ENCODE measurements at places on chromosomes 3 and 15.

DNA sequence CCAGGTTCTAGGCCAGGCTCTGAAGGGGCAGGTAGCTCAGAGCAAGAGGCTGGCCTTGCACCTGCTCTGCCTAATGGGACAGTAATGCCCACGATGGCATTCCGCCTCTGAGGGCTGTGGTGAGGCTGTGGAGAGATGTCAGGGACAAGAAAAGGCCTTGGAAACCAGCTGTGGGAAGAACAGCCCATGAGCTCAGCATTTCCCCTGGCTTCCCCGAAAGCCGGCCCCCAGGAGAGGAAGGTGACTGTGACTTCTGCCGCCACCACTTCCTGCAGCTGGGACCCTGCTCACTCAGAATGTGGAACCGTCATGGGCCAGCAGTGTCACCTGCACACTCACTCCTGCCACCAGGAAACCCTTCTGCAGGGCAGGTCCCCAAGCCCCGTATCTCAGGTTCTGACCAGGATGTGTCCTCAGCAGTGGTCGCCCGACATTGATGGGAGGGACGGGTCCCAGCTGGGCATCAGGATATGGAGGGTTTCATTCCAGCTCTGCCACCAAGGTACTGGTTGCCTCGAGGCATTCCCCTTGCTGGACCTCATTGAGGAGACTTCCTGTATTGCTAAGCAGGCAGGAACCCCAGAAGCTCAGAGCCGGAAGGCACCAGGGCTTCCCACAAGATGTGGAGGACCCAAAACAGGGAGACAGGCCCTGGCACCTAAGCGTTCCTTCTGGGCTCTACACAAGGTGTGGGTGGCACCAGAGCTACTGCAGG is 30.7 kb downstream of the SEMA7A start:
- no peak for DNase-seq

- DNase-seq = no peak
Measured at GRCh38 chr3:54905261-54905888, 22.5 kb downstream of the LRTM1 start.

- no peak for DNase-seq
Measured at GRCh38 chr3:129606636-129607390, at the start of gene PLXND1. Gene PLXND1, minus strand, starts transcription at chr3:129606676. Its CDS starts 37 bp downstream, at chr3:129606639.

- DNase-seq = no peak
Measured at GRCh38 chr3:186108106-186108940, 566 bp downstream of the ETV5 start.

- DNase-seq = no peak
Measured at GRCh38 chr3:188007897-188008296, 146.1 kb upstream of the LPP start.

DNA sequence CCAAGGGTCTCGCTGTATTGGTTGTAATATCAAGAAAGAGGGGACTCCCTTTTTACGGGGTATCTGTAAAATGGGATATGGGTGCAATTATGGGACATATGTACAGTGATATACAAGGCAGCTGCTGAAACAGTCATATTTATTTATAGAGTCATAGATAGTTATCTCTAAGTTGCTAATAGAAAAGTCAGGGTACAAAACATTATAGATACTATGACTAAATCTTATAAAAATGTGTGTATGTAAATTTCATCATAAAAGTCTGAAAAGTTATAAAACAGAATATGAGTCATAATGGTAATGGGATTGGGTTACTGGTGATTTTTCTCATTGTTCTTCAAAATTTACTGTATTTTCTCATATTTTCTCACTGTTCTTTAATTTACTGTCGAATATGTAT is 344.9 kb upstream of the SLCO3A1 start:
- no peak for DNase-seq

- DNase-seq = no peak
Measured at GRCh38 chr3:64686446-64686908, 1.3 kb downstream of the ADAMTS9 start.

- DNase-seq = no peak
Measured at GRCh38 chr3:99505200-99505599, 133.2 kb upstream of the COL8A1 start.

DNA sequence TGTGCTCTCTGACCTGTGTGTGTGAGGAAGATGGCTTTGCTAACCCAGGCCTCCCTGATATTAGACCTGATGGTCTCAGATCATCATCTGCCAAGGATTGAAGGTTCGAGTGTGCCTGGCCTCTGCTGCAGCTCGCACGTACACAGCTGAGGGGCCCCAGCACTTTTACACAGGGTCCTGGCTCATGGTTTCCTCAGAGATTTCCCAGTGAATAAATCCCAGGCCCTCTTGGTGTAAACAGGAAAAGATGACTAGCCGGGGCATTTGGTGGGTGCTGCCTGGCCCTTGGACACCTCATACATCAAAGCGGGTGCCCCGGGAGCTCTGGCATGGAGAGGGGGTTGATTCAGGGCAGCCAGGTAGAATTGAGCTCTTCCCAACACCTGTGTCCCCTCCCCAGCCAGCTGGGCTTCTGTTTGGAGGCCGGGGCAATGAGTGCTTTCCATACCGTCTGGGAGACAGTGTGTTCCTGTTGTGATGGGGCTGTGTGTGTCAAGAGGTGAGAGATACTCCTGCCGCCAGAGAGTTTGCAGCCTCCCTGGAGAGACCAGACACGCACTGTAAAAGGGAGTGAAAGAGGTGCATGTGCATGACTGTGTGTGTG is 72.5 kb upstream of the TLE3 start:
- DNase-seq = no peak

GRCh38 chr15:81209635-81210034 is 13.0 kb downstream of the IL16 start:
- no peak for DNase-seq

DNA sequence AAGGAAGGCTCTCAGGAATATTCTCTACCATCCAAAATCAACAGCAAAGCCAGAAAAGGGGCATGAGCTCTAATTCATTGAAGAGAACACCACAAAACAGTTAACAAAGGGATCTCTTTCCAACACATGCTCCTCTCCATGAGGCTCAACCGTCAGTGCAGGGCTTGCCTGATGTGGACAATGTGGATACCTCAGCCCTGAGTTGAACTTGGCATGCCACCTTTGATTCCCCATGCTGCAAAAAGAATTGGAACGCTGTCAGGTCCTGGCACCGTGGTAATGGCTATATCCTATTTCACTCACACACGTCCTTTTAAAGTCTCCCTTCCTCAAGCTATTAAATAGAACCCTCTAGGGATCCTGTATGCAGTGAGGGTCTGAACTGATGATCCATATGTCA is 30.7 kb upstream of the IP6K2 start:
- DNase-seq = no peak

- no peak for DNase-seq
Measured at GRCh38 chr15:33440900-33441299, 130.1 kb downstream of the RYR3 start.

DNA sequence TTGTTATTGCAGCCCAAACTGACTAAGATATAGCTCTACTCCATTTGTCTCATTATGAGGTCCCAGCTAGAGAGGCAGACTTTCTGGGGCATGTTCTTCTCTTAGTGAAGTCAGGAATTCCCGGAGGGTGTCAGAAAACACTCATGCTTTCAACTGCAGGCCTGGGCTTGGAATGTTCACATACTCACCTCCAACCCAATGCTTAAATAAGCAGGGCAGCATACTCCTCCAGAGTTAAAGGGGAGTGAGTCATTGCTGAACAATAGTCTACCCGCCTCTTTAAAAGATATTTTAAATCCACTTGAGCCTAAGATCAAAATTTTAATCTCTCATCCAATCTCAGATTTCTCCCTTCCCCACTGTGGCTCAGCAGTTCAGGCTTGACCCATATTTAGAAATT is 167.8 kb upstream of the DPH6 start:
- DNase-seq = no peak

Measured in glomerular endothelial cell (primary cell).